T-cell (primary cell): ENCODE measurements at places on chromosomes 7 and 10. TPM values are rescaled to one million over a fixed set of nuclear protein-coding genes. Genes with fewer than 3 reads are reported as not detected.

DNA sequence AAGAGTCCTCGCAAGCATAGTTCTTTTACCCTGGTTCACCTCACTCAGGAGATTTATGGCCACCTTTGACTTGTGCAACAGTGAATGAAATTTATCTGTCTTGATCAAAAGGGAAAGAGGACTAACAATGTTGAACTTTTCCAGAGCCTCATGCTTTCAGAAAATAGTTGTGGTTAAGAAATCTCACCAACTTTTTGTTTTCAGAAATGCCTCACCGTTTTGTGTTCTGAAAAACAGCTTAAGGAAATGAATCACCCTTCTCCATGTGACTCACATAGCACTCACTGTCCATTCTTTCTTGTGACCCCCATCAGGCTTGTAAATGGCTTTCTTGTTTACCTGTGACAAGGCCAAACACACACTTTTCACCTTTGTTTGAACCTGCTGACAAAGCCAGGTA is 148.6 kb upstream of the FAM3C start:
- no peaks in the 10 kb centered on the region for H3K27me3 ChIP-seq
- H3K36me3 ChIP-seq: no peaks in the 10 kb centered on the region
- H3K27ac ChIP-seq: no peak overlapping the region

DNA sequence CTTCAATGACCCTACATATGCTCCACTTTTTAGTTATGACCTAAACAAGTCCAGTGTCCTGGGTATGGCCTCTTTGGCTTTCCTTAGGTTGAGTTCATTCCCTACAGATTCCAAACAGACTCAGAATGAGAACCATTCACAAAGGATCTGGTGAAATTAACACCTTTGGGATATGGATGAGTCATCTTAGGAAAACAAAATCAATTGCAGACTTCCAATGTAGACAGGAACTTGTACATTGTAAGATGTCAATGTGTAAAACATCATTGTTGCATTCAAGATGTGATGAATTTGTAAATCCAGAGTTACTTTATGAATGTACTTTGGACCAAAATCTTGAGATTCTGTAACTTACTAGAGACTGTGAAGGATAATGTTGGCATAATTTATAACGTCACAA is 43.4 kb upstream of the HECTD2 start:
- no peak for DNase-seq
- H3K27me3 ChIP-seq: no peaks in the 10 kb centered on the region
- H3K4me3 ChIP-seq: no peak overlapping the region
- H3K4me1 ChIP-seq: no peaks in the 10 kb centered on the region

DNA sequence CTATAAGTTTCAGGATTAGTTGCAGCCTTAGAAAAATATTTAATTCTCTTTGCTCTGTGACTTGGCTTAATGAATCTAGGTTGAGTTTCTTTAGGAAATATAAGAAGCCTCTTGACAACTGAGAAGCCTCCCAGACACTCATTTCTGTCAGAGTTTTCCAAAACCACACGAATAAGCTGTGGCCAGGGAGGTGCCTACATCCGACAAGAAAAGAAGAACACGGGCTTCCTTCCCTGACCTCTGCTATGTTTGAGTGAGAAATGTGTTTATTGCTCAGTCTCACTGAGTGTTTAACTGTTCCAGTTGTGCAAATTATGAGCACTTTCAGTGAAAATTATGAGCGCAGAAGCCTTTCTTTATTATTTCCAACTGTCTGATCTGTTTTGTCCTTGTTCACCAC is 105.0 kb downstream of the TRIL start:
- no peaks in the 10 kb centered on the region for H3K36me3 ChIP-seq
- peaks cover 8% of the 10 kb centered on the region for H3K4me1 ChIP-seq
- peaks cover 14% of the 10 kb centered on the region for H3K27me3 ChIP-seq
- no peak for DNase-seq

DNA sequence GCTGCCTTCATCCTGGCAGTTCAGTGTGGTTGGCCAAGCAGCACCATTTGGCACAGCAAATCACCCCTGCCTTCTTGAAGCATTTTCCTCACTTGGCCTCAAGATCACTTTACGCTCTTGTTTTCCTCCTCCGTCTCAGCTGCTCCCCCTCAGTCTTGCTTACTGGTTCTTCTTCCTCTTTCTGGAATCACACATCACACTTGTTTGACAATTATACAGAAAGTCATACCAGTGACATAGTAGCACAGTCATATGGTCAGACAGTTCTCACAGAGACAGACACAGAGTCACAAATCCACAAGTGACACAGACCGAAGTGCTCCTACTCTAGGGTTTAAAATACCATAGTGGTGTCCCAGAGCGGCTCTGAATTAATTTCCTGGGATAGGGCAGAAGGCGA is 43.8 kb upstream of the ARL4A start:
- H3K27ac ChIP-seq: no peak overlapping the region
- H3K4me1 ChIP-seq: no peaks in the 10 kb centered on the region
- H3K4me3 ChIP-seq: no peak overlapping the region
- H3K36me3 ChIP-seq: no peaks in the 10 kb centered on the region
- no peaks in the 10 kb centered on the region for H3K27me3 ChIP-seq
- DNase-seq: no peak

DNA sequence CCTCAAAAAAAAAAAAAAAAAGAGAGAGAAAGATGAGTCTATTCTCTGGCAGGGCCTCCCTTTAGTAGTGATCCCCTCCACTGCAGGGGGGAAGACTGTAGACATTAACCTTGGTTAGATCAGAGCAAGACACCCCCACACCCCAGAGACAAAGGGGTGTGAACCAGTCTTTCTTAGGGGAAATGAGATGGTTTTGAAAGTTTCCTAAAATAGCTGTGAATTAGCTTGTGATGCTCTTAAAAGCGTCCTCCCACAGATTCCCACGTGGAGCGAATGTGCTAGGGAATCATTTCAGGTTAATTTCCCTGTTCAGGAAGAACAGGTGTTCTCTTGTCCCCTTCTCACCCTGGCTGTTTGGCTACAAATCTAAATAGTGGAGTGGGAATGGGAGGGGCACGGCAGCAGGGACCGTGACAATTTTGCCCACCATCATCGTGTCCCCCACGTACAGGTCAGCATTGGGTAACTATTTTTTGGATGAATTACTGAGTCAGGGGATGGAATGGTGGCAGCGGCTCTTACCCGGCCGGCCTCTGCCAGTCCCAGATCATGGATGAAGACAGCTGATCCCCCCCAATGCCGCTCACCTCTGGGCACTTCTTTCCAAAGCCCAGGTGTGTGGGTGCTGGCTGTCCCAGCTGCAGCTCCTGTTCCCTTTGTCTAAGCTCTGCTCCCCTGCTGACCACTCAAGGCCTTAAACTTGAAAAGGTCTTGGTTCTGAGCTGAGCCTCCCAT is 152.9 kb downstream of the CCDC3 start:
- no peaks in the 10 kb centered on the region for H3K36me3 ChIP-seq
- H3K4me3 ChIP-seq: no peak overlapping the region
- H3K27ac ChIP-seq: no peak overlapping the region
- H3K4me1 ChIP-seq: no peaks in the 10 kb centered on the region
- DNase-seq: no peak

DNA sequence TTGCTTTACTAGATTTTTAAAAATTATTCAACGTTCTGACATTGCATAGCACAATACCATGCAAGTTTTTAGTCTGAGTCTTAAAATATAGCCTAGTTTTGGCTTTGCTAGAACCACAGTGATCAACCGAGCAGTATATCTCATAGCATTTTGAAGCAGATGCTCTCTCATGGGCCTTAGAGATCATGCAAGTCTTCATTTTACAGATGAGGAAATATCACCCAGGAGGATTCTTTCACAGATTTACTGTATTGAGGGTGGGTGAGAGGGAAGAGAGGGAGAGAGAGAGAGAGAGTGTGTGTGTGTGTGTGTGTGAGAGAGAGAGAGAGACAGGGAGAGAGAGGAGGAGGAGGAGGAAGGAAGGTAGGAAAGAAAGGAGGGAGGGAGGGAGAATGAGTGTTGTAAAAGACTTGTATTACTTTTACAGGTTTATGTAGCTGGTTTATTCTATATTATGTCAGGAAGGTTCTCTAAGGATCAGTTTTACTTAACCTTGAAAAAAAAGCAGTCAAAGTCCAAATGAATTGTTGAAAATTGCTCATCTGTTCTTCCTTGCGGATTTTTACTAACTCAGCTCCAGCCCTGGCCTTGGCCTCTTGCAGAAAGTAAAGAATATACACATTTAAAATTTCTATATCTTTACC is 14.2 kb upstream of the NPTX2 start:
- H3K36me3 ChIP-seq: no peaks in the 10 kb centered on the region
- DNase-seq: no peak
- no peak overlapping the region for H3K27ac ChIP-seq
- H3K4me3 ChIP-seq: no peak overlapping the region
- no peaks in the 10 kb centered on the region for H3K27me3 ChIP-seq

DNA sequence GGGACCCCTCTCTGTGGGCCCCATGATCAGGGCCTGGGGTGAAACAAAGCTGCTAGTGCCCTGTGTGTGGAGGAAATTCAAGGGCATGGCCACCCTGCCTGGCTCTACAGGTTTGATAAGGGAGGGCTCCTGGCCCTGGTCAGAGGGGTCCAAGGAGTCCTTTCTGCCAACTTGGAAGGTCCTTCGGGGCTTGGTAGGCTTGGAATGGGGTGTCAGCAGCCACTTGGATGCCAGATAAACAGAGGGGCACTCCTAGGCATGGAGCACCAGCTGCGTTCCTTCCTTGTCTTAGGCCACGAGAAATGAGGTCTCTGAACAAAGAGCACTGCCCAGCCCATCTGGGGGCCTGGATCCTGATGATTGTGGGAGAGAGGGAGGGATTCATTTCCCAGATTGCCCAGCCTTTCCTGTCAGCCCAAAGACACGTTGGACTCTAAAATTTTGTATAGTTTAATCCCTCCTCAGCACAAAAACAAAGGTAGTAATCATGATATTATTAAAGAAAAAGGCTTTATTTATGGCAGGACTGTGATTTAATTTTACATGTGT is 5.1 kb downstream of the MTURN start:
- no peak overlapping the region for H3K4me3 ChIP-seq
- no peaks in the 10 kb centered on the region for H3K36me3 ChIP-seq
- H3K27ac ChIP-seq: no peak overlapping the region
- no peaks in the 10 kb centered on the region for H3K4me1 ChIP-seq
- no peak for DNase-seq

DNA sequence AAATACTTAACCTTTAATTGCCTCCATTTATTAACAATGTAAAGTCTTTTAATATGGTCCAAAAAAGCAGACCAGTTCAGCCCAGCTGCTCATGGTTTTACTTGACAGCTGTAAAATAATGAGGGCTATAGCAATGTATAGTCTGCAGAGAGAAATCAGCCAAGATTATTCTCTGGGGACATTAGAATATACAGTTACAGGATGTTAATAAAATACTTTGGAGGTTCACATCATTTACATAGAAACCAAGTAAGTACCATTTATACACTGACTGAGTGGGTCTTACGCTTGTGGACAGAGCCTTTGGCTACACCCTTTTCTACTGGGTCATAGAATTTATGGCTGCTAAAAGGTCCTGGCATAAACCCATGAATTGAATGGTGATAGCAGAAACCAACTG is 340.7 kb upstream of the CELF2 start:
- H3K27me3 ChIP-seq: no peaks in the 10 kb centered on the region
- H3K4me3 ChIP-seq: no peak overlapping the region
- H3K36me3 ChIP-seq: no peaks in the 10 kb centered on the region
- no peaks in the 10 kb centered on the region for H3K4me1 ChIP-seq
- no peak overlapping the region for H3K27ac ChIP-seq

- no peak overlapping the region for H3K27ac ChIP-seq
- peaks cover 4% of the 10 kb centered on the region for H3K27me3 ChIP-seq
- H3K36me3 ChIP-seq: no peaks in the 10 kb centered on the region
- peaks cover 14% of the 10 kb centered on the region for H3K4me1 ChIP-seq
These were observed 217.1 kb downstream of the PRPF18 start for GRCh38 chr10:13803566-13804554.

- no peaks in the 10 kb centered on the region for H3K27me3 ChIP-seq
- H3K27ac ChIP-seq: no peak overlapping the region
- no peaks in the 10 kb centered on the region for H3K36me3 ChIP-seq
- no peaks in the 10 kb centered on the region for H3K4me1 ChIP-seq
- H3K4me3 ChIP-seq: no peak overlapping the region
- DNase-seq: no peak
These were observed 474.1 kb upstream of the AKR1E2 start for GRCh38 chr10:4351723-4352413.

The SBDS gene
- 62.8 TPM for total RNA-seq

The TUBB8 gene
- not detected for total RNA-seq
